ENCODE measurements at places on chromosomes 3 and 15.

GRCh38 chr15:36810656-36811449 lies 231.4 kb downstream of the CDIN1 start:
- DNase-seq: no peak

DNA sequence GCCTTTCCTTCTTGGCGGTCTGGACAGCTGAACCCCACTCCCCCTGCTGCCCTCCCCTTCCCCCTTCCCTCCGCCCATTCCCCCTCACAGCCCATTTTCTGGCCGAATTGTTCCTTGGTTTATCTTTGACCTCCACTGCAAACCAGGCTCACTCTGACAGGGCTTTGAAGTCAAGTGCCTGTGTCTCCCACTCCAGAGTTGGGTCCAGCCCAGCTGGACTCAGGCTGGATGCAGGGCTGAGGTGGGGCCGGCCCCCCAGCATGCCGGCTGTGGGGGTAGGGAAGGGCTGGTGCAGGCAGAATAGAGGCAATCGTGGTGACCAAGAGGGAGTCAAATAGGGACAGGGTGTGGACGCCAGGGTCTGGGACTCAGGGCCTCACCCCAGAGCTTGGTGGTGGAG lies 57.0 kb upstream of the MRPS22 start:
- no peak for DNase-seq

DNA sequence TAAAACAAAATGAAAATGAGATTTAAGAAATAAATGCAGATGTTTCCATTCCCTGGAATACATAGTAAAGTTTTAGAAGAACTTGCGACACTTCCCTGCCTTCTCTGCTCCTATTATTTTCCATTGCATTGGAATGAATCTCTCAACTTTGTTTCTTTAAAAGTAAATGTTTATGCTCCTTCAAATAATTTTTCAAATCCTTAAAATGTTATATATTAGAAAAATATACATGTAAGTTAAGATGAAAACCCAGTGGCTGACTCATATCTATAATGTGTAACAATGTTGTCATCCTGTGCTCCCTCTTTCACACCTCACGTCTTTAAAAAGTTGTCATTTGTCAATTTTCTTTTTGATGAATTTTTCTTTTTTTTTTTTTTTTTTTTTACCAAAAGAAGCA lies 3.6 kb downstream of the RBMS3 start:
- DNase-seq: no peak

DNA sequence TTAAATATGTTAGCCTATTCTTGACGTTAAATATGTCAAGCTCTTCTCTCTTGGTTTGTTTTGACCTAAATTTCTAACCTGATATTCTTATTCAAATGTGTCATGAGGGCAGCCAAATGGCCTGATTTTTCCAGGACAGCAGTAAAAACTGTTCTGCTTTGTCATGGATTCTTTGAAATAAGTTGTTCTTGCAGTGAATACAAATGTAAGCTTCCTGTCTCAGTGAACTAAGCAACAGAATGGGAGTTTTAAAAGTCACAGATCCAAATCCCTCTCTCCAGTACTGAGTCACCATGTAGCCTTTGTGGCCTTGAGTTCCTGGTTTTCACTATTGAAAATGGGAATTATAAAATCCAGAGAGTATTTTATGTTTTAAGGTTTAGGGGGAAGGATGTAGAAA lies 301.8 kb downstream of the NLGN1 start:
- DNase-seq: no peak

DNA sequence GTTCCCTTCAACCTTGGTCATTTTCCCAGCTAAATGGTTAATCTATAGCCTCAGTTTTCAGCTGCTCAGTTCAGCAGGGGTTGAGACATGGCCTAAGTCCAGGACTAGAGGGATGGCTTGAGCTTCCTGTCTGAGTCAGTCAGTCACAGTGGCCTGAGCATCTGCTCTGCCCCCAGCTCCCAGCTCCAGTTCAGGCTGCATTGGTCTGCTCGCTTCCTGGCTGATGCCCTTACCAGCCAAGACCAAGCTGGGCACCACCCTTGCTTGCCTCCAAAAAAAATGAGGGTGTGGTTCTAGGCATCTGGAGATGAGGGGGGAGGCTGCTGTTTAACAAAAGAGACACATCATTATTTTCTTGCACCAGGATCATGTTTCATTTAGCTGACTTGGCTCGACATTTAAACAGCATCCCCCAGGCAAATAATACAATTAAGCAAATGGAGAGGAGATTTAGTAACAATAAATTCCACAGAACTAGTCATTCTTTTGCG lies 70.7 kb downstream of the WNT5A start:
- DNase-seq: peak; percentile 75

DNA sequence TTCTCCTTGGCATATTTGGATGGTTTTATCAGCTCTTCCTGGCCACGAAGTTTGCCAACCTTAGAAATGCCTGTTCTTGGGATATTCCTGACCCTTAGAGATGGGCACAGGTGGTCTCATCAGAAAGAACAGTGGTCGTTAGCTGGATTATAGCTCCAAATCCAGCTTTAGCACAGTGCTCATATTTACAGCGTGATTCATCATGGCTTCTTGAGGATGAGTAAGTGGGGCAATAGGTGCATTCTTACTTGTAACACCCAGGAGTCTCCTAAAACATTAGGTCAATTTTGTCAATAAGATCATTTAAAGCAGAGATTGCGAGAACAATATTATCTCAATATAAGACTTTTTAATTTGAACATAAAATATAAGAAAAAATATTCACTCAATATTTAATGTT lies 191.9 kb downstream of the GABRB3 start:
- no peak for DNase-seq

- DNase-seq: no peak
Observed at GRCh38 chr15:90004671-90005070, 3.5 kb downstream of the ZNF710 start.

All from NCI-H748 treated with DMSO at 0.1 percent for 48 hours (cell line).